Stimulated activated CD8-positive, alpha-beta memory T cell treated with anti-CD3 and anti-CD28 coated beads, Interleukin-2, amount 100 ng/mL, for 1 hour (primary cell): ENCODE measurements at places on chromosomes 7 and 10.

DNA sequence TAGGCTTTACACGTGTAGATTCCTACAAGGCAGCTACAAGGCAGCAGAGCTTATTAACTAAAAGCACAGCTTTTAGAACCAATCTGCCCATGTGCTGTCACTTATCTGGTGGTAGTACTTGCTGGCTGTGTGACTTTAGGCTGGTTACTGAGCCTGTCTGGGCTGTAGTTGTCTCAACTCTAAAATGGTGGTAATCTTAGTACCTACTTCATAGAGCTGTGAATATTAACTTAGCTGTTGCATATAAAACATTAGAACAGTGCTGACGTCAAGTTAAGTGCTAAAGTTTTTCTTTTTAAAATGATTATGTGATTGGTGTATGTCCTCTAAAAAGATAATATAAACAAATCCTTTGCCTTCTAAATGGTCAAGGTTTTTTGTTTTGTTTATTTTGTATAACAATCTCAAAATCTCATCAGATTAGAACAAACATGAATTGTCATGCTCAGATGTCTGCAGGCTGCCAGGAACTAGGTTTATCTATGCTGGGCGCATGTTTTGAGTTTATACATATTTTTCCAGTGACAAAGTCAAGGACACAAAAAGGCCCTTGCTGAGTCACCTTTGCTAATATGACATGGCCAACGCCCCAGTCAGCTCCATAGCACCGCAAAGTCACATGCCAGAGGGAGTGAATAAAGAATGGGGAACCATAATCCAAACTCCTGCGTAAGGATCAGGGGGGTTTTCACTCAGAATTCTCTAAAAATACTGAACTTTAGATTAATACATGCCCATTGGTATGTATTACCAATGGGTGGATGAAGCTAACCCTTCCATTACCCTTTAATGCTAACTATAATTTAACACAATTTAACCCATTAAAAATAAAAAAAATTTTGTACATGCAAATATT is 39.8 kb upstream of the ARL4A start:
- no peak for DNase-seq

DNA sequence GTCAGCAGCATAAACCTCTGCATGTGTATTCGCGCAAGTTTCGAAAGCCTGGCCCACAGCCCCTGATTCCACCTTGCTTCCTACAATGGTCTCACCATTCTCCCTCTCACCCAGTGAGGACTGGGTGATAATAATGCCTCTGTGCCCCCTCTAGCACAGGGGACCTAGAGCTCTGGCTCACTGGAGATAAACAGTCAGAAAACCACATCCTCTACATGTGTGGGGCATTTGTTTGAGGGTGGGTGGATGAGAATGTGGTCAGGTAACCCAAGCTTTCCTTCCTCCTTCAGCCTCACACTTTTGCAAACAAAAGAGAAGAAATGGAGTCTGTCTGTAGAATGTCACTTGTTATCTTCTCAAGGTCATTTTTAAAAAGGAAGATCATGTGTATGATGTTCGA is 373.5 kb downstream of the KCNMA1 start:
- DNase-seq: no peak

GRCh38 chr10:90579602-90580242 is 278.1 kb downstream of the HTR7 start:
- no peak for DNase-seq

DNA sequence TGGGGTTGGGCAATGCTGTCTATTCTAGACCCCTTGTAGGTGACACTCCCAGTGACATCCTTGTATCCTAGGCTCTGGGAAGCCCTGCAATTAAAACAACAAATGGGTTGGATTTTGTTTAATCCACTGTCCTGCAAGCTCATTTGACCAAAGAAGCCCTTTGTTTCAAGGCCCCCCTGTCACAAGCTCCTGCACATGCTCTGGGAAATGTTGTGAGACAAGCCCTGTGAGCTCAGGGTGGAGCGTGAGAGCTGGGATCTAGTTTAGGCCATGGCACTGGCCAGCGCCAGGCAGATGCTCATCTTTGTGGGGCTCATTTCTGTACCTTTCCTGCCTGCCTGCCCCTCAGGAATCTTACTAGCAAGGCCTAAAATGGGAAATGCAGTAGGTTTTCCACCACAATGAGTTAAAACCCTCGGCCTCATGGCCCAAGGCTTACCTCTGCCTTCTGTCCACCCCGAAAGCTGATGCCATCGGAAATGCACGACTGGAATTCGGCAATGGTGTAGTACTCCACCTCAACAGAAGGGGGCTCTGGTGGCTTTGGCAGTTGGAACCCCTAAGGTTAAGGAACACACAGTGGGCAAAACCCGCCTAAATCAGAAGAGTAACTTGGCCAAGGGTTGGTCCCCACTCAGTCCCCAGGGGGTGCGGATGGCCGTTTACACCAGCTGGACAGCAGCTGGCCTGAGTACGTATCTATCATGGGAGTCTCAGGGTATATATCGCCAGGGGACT is 112.0 kb downstream of the NEURL1 start:
- DNase-seq: peak; percentile 14

- DNase-seq: no peak
These were observed 89.9 kb downstream of the PAXIP1 start for GRCh38 chr7:154912871-154913637.

DNA sequence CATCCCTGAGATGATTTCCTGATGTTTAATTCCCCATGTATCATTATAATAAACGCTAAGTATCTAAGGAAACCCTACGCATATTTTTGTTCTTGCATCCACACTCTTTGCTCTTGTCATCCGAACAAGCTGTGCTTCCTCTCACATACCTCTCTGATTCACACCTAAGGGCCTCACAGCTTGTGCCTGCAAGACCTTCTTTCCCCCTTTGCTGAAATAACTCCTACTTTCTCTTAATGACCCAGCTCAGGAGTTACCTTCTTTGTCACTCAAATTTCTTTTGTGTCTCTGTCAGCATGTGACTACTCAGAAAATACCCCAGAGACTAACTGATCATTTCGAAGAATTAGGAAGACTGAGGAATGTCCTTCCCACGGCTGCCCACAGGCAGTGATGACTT is 209.3 kb upstream of the IMMP2L start:
- DNase-seq: no peak

GRCh38 chr10:71004176-71005075 is 116.1 kb upstream of the PCBD1 start:
- DNase-seq: no peak

DNA sequence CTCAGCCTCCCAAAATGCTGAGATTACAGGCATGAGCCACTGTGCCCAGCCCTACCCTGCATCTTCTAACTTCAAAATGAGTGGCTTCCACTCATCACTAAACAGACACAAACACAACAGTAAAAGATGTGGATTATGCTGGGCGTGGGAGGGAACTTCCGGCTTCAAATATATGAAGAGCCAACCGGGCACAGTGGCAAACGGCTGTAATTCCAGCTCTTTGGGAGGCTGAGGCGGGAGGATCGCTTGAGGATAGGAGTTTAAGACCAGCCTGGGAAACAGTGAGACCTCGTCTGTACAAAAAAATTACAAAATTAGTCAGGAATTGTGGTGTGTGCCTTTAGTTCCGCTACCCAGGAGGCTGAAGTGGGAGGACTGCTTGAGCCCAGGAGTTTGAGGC is 92.2 kb upstream of the GNA12 start:
- DNase-seq: no peak

DNA sequence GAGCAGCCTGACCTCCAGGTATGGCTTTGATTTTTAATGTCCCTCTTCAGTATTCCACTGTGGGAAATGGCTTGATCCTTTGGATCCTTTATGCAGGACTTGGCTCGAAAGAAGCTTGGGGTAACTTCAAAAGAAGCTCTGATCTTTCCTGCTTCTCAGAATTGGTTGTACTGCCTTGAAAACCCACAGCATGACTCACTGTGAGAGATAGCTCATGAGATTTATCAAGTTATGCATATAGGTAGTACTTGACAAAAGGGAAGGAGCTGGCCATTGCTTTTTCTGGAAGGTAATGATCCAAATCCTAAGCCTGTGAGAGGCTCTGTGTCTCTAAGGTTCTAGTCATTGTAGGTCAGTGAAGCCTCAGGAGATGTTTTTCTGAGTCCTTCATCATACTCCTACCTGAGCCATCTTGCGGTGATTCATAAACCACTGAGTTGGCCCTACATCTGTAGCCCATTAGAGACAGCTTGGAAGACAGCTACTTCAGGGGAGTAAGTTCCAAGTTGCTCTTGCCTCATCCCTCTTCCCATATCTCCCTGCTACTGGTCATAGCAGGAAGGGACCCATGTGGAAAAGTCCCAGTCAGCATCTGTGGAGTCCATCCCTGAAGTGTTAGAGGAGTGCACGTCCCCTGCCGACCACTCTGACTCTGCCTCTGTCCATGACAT is 36.7 kb upstream of the NFKB2 start:
- no peak for DNase-seq

GRCh38 chr7:71042591-71042990 is 89.4 kb upstream of the GALNT17 start:
- DNase-seq: no peak

DNA sequence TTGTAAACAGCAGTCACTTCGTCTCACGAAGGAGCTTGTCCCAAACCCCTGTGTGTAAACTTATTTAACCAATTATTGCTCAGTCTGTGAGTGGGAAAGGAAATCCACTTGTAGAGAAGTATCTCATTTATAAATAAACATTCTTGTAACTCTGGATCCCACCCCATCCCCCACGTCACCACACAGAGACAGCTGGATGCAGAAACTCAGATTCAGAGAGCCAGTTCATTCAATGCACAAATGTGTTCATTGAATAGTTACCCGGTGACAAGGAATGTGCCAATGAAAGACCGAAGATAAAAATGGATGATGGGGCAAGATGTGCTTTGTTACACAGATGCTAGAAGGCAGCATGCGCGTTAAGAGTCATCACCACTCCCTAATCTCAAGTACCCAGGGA is 8.3 kb upstream of the OCM start:
- DNase-seq: no peak

DNA sequence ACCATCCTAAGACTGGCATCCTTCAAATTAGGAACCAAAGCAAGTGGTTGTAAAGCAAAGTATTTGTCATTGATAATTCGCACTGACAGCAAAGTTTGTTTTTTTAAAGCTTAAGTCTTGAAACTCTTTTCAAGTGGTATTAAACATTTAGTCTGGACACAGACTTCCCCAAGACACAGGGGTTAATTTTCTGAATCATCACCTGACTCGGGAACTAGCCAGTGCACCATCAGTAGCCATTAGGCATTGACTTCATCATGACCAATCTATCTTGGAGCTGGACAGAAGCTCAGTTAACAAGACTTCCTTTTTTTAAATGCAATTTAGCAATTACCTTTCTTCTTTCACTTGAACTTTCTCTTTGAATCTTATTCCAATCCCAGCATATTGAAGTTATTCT is 210.6 kb downstream of the ZNF365 start:
- no peak for DNase-seq

GRCh38 chr7:33072471-33072870 is 9.9 kb upstream of the NT5C3A start:
- DNase-seq: no peak

DNA sequence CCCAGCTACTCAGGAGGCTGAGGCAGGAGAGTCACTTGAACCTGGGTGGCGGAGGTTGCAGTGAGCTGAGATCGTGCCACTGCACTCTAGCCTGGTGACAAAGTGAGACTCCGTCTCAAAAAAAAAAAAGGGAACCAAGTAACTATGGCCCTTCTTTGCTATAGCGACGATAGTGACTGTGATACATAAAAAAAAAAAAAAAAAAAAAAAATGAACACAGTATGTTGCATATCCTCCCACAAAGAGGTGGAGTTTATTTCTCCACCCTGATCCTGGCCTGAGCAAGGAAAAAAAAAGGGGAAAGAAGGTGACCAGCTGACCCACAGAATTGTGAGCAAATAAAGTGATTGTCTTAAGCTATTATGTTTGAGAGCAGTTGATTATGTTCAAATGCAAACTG is 42.3 kb upstream of the STEAP1B start:
- DNase-seq: no peak

DNA sequence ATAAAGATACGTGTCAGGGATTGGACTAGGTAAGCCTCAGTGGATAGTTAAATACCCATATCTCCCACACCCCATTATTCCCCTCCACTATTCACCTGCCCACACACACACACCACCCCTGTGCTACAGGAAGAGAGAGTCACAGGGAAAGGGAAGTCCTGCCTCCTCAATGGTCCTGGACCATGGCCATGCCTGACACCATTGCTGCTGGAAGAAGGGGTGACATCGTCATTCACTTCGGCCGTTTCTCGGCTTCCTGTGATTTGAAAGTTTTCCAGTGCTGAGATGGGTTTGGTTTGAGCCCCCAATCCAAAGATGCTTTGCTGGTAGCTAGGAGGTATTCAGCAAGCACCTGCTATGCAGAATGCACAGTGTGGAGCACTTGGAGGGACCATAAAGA is 18.5 kb downstream of the PRKAG2 start:
- DNase-seq: no peak

DNA sequence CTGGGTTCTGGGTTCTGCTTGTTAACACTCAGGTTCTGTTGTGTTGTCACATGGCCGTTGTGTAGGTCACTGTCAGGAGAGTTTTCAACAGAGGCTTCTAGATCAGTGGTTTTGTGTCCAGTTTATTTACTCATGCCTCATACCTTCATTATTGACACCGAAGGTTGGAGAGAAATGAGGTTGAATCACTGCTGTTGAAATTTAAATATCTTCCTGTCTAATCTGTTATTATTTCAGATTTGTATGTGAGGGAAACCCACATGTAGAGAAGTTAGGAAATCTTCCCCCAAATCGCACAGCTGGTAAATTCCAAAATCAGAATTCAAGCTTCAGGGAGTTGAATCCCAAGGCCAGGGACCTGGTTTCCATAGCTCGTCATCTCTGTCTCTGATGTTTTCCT is 28.3 kb upstream of the KLF6 start:
- no peak for DNase-seq

DNA sequence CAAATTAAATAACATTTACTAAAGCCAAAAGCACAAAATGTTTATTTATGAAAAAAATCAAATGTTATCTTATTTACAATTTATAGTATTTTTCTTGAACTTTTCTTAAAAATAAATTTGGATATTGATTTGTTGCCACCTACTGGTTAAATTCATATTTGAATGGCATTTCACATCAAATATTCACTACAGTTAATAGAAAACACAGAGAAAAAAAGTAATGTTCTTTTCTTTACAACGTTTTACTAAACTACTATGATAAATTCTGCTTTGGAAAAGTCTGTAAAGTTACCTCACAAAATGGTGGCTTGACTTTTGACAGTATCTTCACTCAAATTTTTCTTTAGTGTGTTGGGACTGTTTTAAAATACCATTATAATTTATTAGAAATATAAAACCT is 52.7 kb downstream of the SRPK2 start:
- no peak for DNase-seq

DNA sequence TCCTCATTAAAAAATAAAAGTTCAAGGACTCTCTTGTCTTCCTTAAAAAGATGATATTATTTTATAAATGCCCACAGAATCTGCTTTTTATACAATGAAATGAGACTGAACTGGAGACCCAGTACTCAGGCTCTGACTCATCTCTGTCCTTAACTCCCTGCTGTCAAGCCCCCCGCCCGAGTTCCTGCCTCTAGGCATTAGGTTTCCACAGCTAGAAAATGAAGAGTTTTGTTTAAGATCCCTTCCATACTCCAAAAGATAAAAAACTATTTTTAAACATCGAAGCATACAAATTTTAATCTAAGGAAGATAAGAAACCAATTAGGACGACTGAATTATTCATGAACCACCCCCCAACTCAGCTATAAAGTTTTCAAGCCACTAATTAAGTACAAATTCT is 97.7 kb upstream of the FEZF1 start:
- no peak for DNase-seq
